ENCODE measurements at places on chromosomes 4 and X.

- DNase-seq: no peak
These were observed 36.8 kb upstream of the NAA11 start for GRCh38 chr4:79362626-79363025.

GRCh38 chr4:1991087-1991486, 17.7 kb downstream of the NELFA start:
- no peak for DNase-seq

DNA sequence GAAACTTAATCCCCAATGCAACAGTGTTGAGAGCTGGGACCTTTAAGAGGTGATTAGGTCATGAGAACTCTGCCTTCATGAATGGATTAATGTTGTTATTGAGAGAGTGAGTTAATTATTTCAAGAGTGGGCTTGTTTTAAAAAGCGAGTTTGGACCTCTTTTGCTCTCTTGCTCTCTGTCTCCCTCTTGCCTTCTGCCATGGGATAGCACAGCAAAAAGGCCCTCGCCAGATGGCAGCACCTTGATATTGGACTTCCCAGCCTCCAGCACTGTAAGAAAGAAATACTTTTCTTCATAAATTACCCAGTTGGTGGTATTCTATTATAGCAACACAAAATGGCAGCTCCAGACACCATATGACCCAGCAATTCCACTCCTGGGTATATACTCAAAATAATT, 7.0 kb upstream of the ATP6AP2 start:
- DNase-seq: peak; percentile 75

DNA sequence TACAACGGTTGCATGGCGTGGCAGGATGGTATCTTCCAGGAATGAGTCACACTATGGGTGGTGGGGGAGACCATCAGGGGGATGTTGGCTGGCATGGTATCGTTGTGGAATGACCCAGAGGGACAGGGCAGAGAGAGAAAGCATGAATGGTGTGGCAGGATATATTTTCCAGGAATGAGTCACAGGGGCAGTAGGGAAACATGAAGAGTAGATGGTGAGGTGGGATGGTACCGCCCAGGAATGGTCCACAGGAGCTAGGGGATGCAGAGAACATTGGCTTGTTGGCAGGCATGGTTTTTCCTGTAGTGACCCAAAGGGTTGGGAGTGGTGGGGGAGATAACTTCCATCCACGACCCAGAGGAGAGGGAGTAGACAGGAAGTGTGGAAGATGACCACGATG, 62.4 kb downstream of the MAOA start:
- DNase-seq: no peak

DNA sequence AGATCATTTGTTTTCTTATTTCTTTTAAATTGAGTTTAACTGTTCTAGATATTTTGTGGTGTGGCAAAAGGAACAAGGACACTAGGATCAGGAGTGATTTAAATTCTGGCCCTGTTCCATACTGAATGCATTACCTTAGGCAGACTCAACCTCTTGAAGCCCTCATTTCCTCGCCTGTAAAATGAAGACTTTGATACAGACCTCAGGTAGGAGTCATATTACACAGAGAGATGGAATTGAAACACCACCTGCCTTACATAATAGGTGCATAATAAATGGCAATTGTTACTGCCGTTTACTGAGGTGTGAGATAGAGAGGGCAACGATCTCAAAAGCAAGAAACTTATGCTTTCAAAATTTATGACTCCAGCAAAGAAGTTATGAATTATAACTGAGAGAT, 28.2 kb upstream of the RASSF6 start:
- no peak for DNase-seq

All from KBM-7 (cell line).